ELF-1 (cell line): ENCODE measurements at places on chromosomes 2 and 18.

DNA sequence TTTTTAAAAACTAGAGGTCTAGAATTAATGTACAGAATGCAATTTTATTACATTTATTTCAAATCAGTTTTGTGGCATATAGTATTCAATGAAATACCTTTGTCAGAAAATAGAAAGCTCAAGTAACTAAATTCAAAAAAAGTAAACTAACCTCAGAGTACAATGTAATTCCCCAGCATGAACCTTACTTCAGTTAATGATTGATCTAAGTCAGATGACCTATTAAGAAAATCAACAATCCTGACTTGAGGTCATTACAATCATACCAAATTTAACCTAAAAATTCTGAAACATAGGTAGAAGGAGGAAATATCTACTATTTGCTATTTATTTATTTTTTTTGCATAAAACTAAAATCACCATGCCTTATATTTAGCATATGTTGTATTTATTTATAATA lies 142.9 kb downstream of the CCDC102B start:
- DNase-seq, result no peak

GRCh38 chr18:32056613-32057358 lies 34.9 kb upstream of the RNF138 start:
- DNase-seq, result no peak

DNA sequence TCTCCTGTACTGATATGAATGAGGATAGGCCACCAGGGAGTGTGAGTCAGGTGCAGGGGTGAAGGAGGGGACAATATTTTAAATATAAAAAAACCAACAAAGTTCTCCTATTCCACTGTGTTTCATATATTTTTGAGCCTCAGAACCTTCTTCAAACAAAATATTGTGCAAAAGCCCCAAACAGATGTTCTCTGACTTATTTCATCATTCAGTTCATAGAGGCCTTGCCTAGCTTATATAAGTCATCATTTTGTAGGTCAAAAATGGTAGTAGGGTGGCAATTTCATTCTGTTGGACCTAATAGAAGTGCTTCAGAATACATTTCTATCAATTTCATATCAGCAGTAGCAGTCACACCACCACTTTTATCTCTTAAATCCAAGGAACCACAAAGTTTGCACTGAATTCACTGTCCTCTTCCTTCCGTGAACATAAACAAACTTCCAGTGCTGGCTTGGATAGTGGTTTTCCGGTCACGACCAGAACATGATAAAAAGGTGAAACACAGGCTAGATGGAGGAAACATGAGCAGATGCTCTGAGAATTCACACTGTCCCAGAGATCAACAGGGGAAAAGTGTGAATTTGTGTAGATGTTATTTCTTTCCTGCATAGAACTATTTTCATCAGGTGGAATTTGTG lies 99.1 kb downstream of the EN1 start:
- no peak for DNase-seq

DNA sequence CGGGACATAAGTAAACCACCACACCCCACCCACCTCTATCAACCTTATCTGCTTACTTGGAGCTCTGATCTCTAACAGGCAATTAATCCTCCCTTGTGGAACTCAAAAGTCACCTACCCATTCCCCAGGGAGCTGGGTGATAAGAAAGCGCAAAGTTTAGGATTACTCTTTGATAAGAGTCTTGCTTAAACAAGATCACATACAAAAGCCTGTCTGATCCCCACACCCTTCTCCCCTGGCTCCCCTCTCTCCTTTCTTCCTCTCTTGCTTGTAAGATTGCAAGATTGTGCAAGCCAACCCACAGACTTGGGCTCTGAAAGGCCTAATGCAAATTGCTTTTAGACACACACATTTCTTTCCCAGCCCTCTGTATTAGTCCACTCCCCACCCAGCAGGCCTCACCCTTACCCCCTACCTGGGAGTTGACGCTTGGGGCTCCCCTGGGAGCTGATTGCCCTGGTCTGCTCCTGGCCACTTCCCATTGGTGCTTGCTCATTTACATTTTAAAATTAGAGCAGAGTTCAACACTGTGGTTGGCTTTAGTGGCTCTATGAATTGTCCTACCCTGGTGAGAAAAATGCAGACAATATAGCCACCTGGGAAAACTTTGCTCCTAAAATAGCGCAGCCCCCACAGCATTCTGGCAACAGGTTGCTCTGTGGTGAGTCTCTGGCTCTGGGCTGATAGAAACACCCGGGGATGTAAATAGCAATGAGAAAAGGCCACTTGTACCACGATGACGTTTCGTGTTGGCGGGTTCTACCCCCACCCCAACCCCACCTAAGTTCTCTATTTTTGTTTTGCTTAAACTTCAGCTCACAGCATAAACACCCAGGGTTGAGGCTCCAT lies 92.8 kb upstream of the MSH2 start:
- no peak for DNase-seq

DNA sequence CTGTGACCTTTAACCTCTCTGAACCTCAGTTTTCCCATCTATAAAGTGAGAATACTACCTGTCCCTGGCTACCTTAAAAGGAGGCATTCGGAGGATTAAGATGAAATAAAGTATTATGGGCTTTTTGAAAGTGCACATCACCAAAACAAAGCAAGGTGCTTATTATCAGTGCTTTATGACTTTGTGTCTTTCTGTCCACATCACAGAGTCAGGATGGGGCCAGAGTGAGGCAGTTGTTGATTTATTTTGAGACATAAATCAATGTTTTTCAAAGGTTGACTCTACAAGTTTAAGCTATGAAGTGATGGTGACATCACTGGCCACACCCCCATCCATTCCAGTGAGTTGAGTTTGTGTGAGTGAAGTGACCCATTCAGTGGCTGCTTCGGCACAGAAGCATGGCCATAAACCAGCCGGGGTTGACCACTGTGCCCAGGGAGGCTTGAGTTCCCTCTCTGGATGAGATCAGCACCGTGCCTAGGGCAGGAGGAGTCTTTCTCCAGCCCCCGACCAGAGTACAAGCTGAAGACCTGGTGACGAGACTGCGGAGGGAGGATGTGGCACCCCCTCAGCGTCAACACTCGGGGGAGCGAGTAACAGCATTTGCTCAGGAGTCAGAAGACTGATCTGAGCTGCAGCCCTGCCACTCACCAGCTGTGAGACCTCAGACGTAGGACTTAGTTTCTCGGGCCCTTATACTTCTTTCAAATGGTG lies 89.0 kb upstream of the PPP1CB start:
- DNase-seq, result no peak

GRCh38 chr2:215667585-215668377 lies 231.9 kb upstream of the FN1 start:
- DNase-seq, result no peak

- no peak for DNase-seq
Measured at GRCh38 chr2:28431741-28432140, 39.1 kb downstream of the FOSL2 start.

- no peak for DNase-seq
Measured at GRCh38 chr18:77151772-77152520, 19.4 kb upstream of the MBP start.

DNA sequence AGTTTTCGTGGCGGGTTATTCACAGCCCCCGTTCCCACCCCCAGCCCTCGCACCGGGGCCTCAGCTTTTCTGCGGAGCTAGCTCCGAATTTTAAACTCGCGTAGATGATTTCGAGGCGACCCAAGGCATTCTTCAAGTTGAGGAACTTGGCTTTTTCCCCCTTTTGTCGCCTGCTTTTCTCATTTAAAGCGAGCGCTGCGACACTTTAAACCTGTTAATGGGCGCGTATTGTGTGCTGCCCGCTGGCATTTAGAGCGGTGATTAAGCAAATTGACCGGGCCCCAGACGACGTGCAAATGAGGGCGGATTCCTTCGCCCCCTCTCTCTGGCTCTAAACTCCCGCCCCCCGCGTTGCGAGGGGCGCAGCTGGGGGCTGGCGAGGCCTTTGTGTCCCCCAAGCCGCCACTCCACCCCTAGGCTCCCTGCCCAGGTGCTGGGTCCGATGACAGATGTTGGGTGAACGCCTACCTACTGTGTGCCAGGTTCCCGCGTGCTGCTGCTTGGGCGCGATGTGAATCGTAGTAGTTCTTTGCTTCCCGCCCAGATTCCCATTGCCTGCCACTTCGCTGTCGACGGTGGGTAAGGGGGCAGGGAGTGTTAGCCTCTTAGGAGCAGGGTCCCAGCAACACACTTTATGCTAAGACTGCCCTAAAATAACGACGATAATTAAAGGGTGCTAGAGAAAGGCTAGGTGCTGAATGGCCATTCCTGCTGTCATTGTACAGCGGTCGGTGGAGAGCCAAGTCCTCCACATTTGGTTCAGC lies 1.9 kb downstream of the TCF7L1 start:
- DNase-seq, result peak; percentile 87

DNA sequence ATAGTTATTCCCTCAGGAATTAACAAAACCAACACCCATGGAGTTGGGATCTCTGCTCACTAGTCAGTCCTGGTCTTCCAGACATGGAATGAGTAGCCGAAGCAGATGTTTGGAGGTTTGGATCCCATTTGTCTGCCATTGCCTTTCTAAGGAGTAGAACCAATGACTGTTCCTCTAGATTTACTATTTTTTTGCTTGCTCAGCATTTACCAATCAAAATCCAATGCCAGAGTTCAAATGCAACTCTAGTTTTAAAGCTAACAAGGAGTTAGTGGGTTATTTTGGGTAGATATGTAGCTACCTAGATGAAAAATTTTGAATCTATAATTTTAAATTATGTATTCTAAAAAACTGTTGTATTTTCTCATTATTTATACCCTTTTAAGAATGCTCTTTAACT lies 62.6 kb downstream of the MALT1 start:
- no peak for DNase-seq

- DNase-seq, result no peak
Measured at GRCh38 chr2:219857751-219858150, 230.3 kb downstream of the SLC4A3 start.

- DNase-seq, result no peak
Measured at GRCh38 chr2:172664766-172665165, 70.9 kb upstream of the RAPGEF4 start.

GRCh38 chr2:138626148-138626547 lies 124.6 kb downstream of the SPOPL start:
- no peak for DNase-seq

GRCh38 chr2:195498176-195498575 lies 158.8 kb upstream of the SLC39A10 start:
- DNase-seq, result peak; percentile 39

DNA sequence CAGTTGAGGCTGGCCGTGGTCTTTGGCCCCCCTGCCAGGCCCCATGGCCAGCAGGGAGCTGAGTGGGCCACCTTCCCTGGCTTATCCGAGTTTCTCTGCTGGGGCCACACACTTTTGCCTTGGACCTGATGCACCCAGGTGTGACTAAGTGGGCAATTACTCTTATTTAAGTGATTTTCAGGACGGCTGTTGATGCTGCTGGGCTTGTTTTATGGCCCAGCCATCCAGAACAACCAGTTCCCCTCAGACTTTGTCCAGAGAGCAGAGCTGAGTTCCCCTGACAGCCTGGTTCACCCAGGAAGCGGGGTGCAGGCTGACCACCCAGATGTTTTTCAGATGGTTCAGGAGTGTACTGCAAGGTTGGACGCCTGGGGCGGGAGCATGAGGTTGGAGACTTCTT lies 68.8 kb downstream of the GLI2 start:
- no peak for DNase-seq

DNA sequence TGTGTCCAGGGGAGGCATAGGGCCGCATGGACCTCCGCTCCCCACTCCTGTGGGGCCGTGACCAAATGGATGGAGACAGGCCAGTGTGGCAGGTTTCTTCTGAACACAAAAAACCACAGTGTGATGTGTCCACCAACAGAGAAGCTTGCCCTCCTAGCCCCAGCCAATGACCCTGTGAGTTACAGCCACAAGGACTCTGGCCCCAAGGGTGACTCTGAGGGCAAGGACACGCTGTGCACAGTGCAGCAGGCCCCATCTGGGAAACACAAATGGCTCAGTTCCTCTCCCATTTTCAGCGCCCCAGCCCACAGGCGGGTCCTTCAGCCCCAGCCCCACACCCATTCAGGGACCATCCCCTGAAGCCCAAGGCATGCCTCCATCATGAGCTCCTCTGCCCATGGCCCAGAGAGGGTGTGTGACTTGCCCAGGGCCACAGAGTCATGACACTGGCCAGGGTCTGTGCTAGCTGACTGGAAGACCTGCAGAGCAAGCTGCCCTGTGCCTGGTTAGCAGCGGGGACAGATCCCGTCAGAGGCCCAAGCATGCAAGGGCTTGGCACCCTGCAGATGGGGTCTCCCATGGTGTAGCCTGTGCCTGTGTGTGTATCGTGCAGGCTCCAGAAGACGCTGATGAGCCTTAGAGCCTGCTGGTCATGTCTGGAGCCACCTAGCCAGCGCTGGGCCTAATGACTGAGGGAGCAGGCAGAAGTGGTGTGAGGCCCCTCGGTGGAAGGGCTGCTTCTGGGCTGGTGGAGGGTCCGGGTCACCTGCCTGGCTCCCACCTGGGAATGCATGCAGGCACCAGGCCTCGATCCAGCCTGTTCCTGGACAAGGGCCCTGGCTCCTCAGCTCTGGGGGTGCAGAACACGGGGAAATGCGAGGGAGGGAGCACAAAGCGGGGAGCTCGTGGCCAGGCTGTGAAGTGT lies 47.7 kb downstream of the HS6ST1 start:
- DNase-seq, result no peak

GRCh38 chr18:70453058-70453775 lies 164.4 kb downstream of the SOCS6 start:
- no peak for DNase-seq

DNA sequence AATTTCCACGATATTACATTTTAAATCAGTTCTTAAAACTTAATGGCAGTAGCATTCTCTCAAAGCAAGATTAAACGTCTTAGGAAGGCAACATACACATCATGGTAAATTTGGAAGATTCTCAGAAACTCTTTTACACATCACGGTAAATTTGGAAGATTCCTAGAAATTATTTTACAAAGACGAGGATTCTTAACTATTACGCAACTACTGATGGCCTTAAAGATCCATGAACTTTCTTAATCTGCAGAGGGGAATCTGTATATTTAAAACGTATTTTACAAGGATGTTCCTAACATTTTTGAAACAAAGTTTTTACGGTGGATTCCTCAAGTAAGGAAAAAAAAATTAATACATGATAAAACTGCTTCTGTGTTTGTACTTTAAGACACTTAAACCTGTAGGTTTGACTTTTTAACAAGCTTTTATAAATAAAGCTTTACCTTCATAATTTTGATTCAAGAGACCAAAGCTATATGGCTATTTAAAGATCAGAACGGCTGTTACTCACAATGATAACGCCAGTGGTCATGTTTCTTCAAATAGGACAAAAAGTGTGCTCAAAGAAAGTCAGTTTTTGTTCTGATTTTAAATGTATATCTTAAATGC lies 1.7 kb downstream of the ATF2 start:
- DNase-seq, result no peak

GRCh38 chr2:140734992-140735391 lies 1395.8 kb downstream of the LRP1B start:
- no peak for DNase-seq

DNA sequence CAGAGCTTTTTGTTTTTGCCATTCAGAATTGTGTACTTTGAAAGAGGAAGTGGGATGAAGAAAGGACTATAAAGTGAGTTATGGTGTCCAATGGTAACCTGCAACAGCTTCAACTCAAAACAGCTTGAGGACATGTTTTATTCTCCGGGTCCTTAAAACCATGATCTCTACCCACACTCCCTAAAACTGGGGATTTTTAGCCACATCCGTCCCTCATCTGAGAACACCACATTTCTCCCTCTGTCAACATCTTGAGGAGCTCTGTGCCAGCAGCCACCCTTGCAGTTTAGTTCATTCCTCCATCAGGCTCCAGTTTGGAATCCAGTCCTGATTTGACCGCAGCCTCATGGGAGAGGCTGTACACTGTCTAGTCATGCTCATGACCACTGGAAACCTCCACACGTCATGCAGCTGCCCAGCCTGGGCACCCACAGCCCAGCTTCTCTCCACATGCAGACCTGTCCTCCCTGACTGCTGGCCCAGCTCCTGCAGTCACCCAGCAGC lies 62.6 kb downstream of the C18orf63 start:
- DNase-seq, result no peak
